ENCODE measurements at places on chromosomes 11 and 22.

GRCh38 chr11:17734986-17735817 is 621 bp downstream of the KCNC1 start:
- DNase-seq, result peak; percentile 45

DNA sequence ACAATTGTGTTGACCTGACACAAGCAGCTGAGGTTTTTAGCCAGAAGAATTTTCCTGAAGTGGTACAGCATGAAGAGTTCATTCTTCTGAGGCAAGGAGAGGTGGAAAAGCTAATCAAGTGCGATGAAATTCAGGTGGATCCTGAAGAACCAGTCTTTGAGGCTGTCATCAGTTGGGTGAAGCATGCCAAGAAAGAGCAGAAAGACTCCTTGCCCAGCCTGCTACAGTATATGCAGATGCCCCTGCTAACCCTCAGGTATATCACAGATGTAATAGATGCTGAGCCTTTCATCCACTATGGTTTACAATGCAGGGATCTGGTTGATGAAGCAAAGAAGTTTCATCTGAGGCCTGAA is 12.9 kb upstream of the SCARF2 start:
- no peak for DNase-seq

- DNase-seq, result no peak
Measured at GRCh38 chr22:50733521-50734342, 4.3 kb upstream of the ACR start.

DNA sequence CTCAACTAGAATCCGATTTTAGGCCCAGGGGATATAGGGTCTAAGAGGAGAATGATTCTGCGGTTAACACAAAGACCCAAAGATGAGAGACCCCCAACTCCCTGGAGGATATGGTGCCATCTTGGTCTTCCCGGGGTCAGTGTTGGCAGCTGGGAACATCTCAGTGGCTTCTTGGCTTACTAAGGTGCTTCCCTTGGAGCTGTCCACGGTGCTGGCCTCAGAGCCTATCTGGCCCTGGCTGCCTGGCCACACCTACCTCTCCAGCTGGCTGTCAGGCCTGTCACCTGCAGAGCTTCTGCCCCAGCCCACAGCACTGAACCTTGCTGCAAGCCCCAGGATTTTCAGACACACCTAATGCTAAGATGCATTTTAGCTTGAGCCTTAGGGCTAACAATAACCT is 70.7 kb upstream of the THY1 start:
- DNase-seq, result no peak

GRCh38 chr22:47094861-47095330 is 332.4 kb downstream of the TBC1D22A start:
- no peak for DNase-seq

GRCh38 chr22:30832407-30832987 is 136.1 kb downstream of the MORC2 start:
- DNase-seq, result no peak

DNA sequence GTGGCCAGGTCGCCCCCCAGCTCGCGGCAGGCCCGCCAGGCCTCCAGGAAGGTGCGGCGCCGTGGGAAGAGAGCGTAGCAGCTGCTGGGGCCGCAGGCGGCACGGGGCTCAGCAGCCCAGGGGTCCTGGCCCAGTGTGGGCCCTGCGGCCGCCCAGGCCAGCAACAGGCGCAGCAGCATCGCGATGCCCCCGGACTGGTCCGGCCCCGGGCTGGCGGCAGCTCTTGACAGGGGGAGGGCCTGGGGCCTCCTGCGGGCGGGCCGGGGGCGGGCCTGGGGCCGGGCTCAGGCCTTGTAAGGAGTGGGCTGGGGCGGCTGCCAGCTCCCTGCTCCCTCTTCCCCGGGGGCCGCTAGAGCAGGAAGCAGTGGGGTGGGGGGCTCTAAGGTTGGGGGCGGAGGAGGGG is at the start of gene CD248:
CD248 (minus strand) TSS at position 196 of the 403 bp plus-strand sequence; CDS start at position 179, 17 bp downstream.
- DNase-seq, result no peak

DNA sequence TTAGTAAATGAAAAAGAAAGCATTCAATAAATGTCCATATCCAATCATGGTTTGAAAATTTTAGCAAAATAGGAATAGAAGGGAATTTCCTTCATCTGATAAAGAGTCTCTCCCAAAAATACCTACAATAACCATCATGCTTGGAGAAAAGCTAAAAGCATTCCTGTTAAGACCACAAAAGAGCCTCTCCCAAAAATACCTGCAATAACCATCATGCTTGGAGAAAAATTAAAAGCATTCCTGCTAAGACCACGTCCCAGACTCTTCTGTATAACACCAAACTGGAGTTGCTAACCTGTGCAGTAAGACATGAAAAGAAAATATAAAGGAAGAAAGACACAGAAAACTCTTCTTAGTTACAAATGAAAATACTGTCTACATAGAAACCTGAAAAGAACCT is 69.4 kb downstream of the LINC01488 start:
- no peak for DNase-seq

DNA sequence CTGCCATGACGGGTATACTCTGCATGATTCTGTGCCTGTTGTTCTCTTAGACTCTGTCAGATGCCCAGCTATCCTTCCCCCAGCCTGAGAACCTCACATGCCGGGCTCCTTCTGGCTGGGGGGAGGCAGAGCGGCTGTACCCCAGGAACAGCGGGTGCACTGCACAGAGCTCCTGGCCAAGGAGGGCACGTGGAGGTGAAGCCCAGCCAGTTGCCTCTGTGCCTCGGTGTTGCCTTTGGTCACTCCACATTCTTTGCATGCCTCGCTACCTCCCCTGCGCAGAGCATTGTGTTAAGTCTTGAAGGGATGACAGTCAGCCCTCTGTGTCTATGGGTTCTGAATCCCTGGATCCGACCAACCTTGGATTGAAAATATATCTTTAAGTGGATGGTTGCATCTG is 77.7 kb downstream of the FEZ1 start:
- no peak for DNase-seq

- DNase-seq, result no peak
Measured at GRCh38 chr11:123249354-123249753, 54.3 kb upstream of the CLMP start.

DNA sequence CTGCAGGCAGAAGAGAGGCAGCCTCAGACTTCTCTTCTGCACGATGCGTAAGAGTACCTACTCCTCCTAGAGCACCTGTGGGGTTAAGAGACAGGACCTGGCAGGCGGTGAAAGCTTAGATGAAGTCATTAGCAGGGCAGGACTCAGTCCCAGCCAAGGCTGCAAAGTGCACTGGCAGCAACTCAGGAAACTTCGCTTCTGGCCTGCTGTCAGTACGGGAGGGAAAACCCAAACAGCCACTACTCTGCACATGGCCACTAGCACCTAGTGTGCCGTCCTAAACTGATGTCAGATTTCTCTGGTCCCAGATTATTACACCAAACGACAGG is 8.8 kb upstream of the KLHL35 start:
- DNase-seq, result no peak

DNA sequence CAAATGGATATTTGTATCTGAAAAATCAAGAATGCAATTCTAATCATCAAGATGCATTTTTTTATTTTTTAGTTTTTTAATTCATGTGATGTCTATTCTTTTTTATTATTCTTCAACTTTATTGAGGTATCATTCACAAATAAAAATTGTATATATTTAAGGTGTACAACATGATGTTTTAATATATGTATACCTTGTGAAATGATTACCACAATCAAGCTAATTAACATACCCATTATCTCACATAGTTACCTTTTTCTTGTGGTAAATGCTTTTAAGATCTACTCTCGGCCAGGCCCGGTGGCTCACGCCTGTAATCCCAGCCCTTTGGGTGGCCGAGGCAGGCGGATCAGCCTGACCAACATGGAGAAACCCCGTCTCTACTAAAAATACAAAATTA is 3.7 kb downstream of the HBB start:
- no peak for DNase-seq

DNA sequence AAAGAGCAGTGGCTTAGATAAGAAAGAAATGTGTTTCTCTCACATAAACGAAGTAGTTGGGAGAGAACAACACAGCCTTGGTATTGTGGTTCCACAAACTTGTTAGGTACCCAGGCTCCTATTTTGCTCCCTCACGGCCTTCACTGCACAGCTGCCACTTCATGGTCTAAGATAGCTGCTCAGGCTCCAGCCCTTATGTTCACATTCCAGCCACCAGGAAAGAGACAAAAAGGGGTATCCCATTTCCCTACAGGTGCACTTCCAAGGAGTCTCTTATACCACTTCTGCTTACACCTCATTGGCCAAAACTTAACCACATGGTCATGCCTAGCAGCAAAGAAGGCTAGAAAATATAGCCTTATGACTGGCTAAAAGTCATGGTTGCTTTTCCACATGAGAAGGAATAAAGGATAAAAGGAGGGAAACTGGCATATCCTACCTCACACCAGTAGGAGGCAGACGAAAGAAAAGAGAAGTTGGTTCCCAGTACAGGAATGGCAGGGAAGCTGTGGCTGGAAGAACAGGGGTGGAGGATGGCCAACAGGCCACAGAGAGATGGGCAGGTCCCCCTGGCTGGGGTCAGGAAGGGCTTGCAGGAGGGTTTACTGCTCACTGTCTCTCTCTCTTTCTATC is 5.4 kb upstream of the HDHD5 start:
- DNase-seq, result peak; percentile 50

- no peak for DNase-seq
Measured at GRCh38 chr11:125892071-125892470, 4.6 kb downstream of the HYLS1 start.

- peak; percentile 10 for DNase-seq
Measured at GRCh38 chr11:105399511-105399910, 210.4 kb upstream of the GRIA4 start.

GRCh38 chr22:35835998-35836691 is 118.5 kb downstream of the APOL5 start:
- peak; percentile 77 for DNase-seq

GRCh38 chr11:58786693-58787092 is 55.0 kb upstream of the GLYAT start:
- DNase-seq, result no peak

GRCh38 chr11:43582863-43583462 is 97.6 kb upstream of the HSD17B12 start:
- no peak for DNase-seq

DNA sequence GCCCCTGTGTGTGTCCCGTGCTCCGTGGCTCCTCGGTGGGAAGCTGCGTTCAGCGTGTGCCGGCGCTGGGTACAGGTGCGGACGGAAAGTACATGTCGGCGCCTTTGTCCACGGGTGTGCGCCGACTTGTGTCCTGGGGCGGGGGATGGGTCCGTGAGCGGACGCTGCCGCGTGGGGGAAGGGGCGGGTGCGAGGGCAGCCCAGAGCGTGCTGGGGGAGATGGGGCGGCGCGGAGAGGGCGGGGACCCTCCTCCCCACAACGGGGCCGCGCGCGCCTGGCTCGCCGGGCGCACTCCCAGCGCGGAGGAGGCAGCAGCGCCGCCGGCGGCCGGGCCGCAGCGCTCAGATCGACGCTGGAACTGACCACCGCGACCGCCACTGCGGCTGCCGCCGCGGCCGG is 33.6 kb upstream of the RELT start:
- DNase-seq, result no peak

- no peak for DNase-seq
Measured at GRCh38 chr11:30550022-30550542, 36.1 kb downstream of the MPPED2 start.

DNA sequence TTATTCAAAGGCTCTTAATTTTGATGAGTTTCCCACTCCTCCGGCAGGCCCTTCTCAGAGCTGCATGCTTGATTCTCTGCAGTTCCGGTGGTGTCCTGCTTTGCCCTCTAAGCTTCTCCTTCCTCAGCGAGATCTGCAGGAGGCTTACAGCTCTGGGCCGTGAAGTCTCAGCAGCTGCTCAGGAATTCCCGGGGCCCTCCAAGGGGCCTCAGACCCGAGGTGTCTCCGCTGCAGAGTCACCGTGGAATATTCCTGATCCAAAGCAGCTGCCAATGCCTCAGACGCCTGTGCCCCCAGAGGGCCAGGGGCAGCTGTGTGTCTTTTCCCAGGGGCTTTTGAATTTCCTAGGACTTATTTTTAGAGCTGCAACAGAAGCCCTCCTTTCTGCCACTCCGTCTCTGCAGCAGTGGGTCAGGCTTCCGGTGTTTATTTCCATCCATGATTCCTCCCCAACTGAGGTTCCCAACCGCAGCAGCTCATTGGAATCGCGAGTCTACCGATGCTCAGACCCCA is 37.2 kb downstream of the RPS6KA4 start:
- DNase-seq, result no peak

DNA sequence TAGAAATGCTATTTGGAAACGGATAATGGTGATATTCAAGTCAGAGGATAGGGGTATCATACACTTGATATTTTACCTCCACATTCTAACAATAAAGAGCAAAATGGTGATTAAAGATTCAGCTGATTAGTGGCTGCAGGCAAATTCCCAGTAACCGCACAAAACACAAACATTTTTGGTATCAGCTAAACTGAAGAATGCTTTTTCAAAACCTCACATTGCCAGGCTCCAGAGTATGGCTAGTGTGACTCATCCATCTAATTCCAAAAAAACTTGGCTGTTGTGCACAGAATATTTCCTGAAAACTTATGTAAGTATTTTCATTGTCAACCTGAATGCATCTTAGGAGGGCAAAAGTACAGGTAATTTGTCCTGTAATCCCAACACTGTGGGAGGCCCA is 10.9 kb downstream of the SRPRA start:
- DNase-seq, result peak; percentile 27

GRCh38 chr11:72625691-72626413 is 48.4 kb downstream of the PDE2A start:
- no peak for DNase-seq

GRCh38 chr11:106327134-106327533 is 249.7 kb downstream of the AASDHPPT start:
- DNase-seq, result no peak

- peak; percentile 96 for DNase-seq
Measured at GRCh38 chr22:50305923-50306566, 1.4 kb downstream of the PLXNB2 start.

- DNase-seq, result no peak
Measured at GRCh38 chr11:88544656-88545280, 207.2 kb upstream of the CTSC start.

- DNase-seq, result no peak
Measured at GRCh38 chr11:986270-986951, 50.1 kb downstream of the MUC6 start.

DNA sequence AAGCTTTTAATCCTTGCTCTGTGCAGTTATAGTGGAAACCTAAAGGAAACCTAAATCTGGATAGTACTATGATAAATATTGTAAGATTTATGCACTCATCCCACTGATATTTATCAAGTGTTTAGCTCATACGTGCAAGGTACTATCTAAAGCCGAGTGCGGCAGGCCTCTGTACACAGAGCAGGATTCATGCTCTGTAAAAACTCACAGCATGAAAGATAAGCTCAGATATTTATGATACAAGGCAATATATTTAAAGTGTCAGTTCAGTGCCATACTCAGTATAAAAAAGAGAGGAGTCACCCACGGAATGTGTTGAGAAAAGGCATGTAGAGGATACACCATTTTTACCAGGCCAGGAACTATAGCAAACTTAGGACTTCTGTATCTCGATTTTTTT is 66.2 kb downstream of the MAML2 start:
- no peak for DNase-seq

Measured in COLO829 (cell line).